ENCODE measurements at places on chromosomes 7 and 10.

GRCh38 chr7:43522406-43523156 is 60.3 kb upstream of the STK17A start:
- no peak for DNase-seq

- no peak for DNase-seq
Observed at GRCh38 chr7:16657656-16658279, 11.8 kb downstream of the BZW2 start.

- no peak for DNase-seq
Observed at GRCh38 chr7:125908711-125909110, 979.1 kb upstream of the POT1 start.

DNA sequence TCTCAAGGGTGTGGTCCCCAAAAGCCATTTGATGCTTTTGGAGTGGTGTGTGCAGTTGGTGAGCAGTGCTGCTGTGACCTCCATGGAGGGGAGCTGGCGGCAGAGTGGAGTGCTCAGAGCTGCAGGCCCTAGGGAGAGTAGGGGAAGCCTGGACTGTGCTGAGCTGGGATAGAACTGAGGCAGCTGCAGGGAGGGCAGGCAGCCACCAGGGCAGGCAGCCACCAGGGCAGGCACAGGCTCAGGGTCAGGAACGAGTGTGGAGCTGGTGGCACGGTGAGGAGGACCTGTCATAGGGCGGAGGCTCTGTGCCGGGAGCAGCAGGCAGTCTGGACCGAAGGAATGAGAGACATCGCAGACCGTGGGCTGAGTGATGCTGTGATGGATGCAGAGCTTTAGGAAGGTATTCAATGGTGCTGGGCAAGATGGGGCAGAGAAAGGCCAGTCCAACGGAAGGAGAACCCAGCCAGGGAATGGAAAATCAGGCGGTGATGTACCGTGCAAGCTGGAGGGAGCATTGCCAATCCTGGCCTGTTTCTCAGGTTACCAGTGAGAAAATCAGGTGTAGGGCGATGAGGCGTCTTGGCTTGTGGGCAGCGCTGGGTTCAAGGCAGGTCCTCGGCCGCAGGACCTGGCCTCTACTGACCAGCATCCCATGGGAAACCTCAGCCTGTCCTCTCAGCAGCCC is 152.6 kb downstream of the CAMK1D start:
- DNase-seq = no peak

- DNase-seq = no peak
Observed at GRCh38 chr10:30997536-30998235, 34.0 kb downstream of the ZNF438 start.
